Endothelial cell (in vitro differentiated cells): ENCODE measurements at places on chromosomes 2 and 18.

GRCh38 chr2:6664332-6665061 lies 201.2 kb downstream of the CMPK2 start:
- no peak for DNase-seq

- no peak for DNase-seq
Measured at GRCh38 chr2:141630407-141630930, 500.3 kb downstream of the LRP1B start.

GRCh38 chr2:84964406-84965191 lies 6.4 kb upstream of the KCMF1 start:
- DNase-seq: no peak

DNA sequence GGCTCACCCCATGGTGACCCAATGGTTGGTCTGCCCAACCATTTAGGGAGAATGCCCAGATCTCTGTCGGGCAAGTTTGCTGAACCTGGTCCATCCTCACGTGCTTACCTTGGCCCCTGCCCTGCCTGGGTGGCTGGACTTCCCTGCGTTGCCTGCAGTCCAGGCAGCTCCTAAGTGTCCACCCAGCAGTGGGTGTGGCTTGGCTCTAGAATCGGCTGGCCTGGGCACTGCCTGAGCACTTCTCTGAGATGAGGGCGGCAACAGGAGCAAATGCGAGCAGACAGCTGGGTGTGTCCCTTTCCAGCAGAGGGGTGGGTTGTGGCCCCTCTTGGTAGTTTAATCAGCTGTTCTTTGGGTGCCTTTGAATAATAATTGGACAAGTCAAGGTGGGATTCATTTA lies 11.3 kb downstream of the PCARE start:
- DNase-seq: no peak

- no peak for DNase-seq
Measured at GRCh38 chr18:25805323-25805722, 285.1 kb downstream of the SS18 start.

GRCh38 chr2:49753344-49753985 lies 599.1 kb upstream of the FSHR start:
- no peak for DNase-seq

GRCh38 chr2:161388146-161388779 lies 27.8 kb upstream of the TBR1 start:
- no peak for DNase-seq

DNA sequence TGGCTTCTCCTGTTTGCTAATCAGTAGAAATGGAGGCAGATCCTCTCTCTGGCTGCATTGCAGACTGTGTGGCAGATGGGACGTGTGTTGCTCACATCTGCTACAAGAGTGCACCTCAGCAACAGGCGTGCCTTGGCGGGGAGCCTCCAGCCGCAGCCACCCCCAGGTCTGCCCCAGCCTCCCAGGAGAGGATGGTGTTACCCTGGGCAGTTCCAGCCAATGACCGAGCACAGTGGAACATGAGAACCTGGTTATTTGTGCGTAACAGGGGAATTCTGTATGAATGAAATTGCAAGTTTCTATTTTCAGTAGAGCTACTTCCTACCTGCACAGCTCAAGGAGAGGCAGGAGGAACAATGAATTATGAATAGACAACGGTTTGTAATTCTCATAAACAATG lies 130.6 kb upstream of the CBLN2 start:
- DNase-seq: no peak

GRCh38 chr18:35134791-35135531 lies 93.7 kb downstream of the MAPRE2 start:
- no peak for DNase-seq

DNA sequence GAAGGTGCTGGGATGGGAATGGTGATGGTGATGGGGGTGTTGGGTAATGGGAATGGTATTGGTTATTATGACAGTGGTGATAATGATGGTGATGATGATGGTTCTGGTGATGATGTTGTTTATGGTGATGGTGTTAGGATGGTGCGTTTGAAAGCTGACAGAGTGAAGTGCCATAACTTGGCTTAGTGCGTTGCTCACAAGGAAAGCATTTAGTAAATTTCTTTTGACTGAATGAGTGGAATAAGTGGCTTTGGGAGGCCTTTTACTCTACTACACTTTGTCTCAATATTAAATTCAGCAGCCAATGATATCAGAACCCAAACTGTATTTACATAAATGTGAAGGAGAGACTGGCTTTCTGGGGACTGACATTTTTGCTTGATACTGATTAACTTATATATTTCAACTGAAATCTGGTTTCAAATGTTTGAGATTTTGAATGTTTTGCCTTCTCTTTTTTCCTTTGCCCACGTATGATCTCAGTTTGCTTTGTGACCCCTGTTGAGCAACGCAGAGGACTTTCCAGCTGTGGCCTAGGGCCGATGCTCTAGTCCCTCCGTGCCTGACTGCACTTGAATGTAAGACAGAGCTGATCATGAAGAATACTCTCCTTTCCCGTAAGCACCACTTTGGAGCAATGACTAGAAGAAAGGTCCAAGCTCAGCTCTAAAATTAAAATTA lies 128.5 kb upstream of the SH3BP4 start:
- no peak for DNase-seq

- DNase-seq: no peak
Measured at GRCh38 chr2:231201475-231201814, 3.0 kb downstream of the ARMC9 start.

DNA sequence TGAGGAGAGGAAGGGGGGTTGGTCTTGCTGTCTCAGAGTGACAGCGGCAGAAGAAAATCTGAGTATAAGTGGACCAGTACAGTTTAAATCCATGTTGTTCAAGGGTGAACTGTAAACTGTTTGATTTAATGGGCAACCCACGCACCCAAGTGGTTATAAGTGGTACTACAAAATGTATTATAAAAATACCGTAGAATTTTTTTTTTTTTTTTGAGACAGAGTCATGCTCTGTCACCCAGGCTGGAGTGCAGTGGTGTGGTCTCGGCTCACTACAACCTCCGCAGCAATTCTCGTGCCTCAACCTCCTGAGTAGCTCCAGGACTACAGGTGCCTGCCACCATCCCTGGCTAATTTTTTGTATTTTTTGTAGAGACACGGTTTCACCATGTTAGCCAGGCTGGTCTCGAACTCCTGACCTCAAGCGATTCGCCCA lies 2.1 kb upstream of the CHCHD5 start:
- no peak for DNase-seq

DNA sequence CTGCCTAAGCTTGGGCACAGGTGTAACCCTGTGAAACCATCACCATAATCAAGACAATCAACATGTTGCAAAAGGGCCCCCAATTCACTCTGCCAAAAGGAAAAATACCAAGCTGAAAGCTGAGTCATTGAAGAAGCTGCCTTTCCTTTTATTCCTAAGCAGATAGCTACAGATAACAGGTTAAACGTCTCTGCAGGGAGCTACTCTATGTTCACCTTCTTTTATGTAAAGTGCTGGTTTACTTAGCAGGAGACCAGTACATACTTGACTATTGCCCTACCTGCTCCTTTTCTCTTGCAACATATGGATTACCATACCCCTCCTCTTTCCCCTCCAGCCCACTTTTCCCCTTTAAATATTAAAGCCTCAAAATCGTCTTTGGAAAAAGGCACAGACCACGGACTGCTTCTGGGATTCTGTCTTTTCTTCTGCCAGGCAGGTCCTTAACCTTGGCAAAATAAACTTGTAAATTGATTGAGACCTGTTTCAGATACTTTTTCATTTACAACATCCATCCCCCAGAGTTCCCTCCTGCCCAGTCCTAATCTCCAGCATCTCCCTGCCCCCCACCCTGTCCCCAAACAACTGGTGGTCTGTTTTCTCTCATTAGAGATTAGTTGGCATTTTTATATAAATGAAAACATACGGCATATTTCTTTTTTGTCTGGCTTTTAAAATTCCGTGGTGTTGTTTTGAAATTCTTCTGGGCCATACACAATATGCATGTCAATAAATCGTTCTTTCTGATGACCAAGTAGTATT lies 37.8 kb upstream of the LDLRAD4 start:
- DNase-seq: no peak

GRCh38 chr2:67719351-67719750 lies 322.2 kb downstream of the ETAA1 start:
- no peak for DNase-seq

GRCh38 chr2:189466656-189467055 lies 25.4 kb downstream of the WDR75 start:
- DNase-seq: peak; percentile 26

DNA sequence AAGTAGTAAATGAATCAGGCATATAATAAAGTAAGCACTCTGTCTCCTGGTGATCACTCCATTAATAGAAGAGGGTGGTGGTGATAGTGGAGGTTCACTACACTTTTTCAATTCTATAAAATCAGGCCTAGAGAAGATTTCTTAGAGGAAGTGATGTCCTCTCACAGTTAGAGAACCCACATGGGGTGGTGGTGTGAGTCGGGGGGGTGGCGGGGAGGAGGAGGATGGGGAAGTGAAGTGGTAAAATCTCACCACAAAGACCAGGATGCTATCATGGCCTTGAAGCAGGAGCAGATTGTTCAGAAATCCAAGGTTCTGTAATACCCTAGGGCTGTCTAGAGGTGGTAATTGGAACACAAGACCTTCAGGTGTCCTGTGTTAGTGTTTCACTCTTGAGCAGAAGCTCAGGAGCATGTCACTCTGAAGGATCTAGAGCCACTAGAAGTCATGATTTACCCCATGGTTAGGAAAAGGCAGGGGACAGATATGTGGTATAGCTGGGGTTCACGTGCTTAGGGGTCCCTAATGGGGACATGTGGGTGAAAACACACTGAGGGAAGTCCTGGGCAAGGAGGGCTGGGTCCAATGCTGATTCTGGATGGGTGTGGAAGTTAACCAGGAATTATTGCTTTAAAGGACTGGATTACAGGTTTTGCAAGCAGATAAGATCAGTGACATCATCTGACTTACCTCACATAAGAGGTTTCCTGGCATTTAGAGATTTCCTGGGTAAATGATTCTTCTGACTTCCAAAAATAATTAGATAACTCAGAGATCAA lies 31.0 kb downstream of the RNF125 start:
- DNase-seq: no peak

GRCh38 chr2:168427451-168427850 lies 28.6 kb upstream of the CERS6 start:
- DNase-seq: no peak

DNA sequence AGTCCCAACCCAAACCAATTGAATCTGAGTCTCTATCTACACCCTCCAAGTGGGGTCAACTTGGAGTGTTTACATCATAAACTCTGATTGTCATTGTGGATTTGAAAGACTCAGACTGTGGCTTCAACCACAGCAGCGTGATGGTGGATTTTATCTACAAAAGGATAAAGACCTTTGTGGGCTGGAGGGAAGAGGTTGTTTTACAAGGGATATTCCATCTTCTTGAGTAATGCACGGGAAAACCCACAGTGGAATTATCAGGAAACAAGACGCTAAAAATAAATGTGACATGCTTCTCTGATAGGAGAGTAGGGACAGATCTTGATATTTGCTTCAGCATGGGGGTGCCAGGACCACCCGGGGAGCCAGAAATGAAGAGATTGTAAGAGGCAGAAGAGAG lies 93.5 kb downstream of the LPIN1 start:
- no peak for DNase-seq

- DNase-seq: no peak
Measured at GRCh38 chr2:203808046-203808750, 59.4 kb upstream of the CTLA4 start.

DNA sequence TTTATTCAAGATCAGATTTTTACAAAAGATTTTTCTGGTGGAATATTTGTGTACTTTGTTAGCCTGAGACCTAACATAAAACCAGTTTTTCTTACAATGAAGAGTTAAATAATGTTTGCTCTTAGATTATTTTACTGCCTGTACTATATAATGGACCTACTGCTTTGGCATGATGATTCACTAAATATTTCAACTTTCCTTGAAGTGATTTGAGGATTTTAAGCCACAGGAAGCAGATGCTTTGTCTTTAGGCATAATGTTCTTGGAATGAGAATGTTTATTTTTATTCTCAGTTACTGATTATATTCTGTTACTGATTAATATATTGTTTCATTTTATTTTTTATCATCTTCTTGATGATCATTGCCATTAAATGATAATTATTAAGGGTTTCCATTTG lies 175.3 kb upstream of the LRP1B start:
- DNase-seq: no peak

DNA sequence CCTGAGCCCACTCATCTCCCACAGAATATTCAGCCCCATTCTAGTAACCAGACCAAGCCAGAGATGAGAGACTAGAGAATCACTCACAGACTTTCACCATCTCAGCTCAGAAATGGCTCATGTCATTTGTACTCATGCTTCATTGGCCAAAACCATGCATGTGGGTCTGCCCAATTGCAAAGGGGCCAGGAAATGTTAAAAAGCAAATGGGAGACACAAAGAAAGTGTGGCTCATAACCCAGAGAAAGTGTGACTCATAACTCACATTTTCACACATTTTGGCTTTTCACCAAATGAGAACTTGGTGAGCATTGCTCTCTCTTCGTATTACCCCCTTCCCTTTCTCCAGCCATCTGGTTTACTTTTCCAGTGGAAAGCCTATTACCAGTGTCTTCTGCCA lies 66.2 kb downstream of the MDH1 start:
- DNase-seq: no peak

GRCh38 chr2:221775096-221775495 lies 203.0 kb upstream of the EPHA4 start:
- DNase-seq: no peak

- no peak for DNase-seq
Measured at GRCh38 chr2:216365518-216365917, 6.8 kb downstream of the MARCHF4 start.

DNA sequence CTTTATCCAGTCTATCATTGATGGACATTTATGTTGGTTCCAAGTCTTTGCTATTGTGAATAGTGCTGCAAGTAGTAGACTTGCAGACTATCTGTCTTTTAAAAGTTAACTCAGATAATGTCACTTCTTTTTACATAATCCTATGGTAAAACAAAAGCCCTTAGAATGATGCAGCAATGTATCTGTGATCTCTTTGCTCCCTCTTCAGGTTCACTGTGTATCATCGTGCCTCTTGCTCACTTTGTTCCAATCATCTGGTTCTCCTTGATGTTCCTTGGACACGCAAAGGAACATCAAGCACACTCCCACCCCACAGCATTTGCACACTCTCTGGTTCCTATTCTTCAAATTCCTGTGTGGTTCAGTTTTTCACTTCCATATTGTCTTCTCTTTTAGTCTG lies 472.5 kb upstream of the ZNF804A start:
- no peak for DNase-seq

- DNase-seq: peak; percentile 33
Measured at GRCh38 chr2:101038455-101039255, 36.6 kb downstream of the RPL31 start.

DNA sequence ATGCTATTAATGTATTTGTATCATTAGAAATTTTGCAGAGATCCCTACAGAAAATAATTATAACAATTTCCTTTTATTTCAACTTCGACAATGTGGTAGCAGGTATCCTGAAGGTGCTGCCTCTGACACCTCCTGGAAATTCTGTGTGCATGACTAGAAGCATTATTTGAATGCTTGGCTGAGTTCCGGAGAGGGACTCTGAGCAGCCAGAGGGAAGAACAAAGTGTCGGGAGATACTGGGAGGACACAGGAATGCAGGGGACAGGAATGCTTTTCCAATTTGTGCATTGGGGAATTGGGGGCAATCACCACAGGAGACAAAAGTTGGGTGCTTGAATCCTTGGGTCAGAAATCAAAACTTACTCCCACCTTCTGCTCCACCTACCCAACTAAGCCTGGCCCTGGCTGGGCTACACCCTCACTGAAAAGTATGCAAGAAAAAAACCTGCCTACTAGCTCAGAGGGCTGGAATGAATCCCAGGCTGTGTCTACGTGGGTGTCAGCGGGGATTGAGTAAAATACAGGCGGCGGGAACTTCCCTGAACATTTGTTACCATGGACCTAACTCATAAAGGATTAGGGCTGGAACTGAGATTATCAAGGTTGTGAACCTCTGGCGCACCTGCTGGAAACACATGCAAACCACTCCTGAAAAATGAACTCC lies 299.3 kb downstream of the SOX11 start:
- DNase-seq: no peak

GRCh38 chr18:33750366-33750765 lies 172.3 kb downstream of the ASXL3 start:
- no peak for DNase-seq
